Cardiac muscle cell (in vitro differentiated cells and primary cell): ENCODE measurements at places on chromosomes 6 and 20.

DNA sequence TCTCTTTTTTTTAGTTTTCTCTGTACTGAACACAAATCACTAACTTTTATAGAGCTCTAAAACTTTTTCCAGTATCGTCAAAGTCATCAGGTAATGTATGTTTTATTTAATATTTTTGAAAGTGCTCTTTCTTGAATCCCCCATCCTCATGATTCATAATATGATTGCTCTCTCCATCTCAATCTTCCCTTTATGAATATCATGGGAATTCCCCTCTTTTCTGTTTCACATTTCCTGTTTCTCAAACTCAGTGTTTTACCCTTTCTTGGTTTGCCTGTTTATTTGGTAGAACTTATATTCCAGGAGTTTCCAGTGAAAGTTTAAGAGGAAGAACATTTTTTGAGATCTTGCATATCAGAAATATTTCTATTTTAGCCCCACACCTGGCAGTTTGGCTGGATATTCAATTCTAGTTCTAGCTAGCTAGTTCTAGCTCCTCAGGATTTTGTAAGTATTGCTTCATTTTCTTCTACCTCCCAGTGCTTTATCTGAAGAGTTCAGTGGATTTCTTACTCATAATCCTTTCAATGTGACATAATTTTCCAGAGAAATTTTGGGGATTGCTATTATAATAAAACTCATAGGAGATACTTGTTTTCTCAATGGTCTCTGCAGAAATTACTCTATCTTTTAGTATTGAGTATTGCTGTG, 6.1 kb upstream of the C6orf58 start:
- H3K4me1 ChIP-seq: no peaks in the 10 kb centered on the region
- no peak for DNase-seq

GRCh38 chr6:64812138-64812537, 894.9 kb downstream of the EYS start:
- no peak overlapping the region for H3K4me3 ChIP-seq
- no peak overlapping the region for H3K27ac ChIP-seq
- H3K27me3 ChIP-seq: no peaks in the 10 kb centered on the region
- no peak for DNase-seq
- no peaks in the 10 kb centered on the region for H3K4me1 ChIP-seq

- no peak overlapping the region for H3K4me3 ChIP-seq
- no peaks in the 10 kb centered on the region for H3K27me3 ChIP-seq
- no peaks in the 10 kb centered on the region for H3K4me1 ChIP-seq
- H3K27ac ChIP-seq: no peak overlapping the region
- H3K36me3 ChIP-seq: no peaks in the 10 kb centered on the region
Measured at GRCh38 chr6:6580225-6580856, 8.2 kb upstream of the LY86 start.

GRCh38 chr6:170288852-170289179, 2.1 kb downstream of the DLL1 start:
- H3K27me3 ChIP-seq: peaks cover 73% of the 10 kb centered on the region
- no peak for DNase-seq
- H3K4me3 ChIP-seq: peak overlapping the region; percentile 43
- no peaks in the 10 kb centered on the region for H3K36me3 ChIP-seq
- peaks cover 13% of the 10 kb centered on the region for H3K4me1 ChIP-seq

DNA sequence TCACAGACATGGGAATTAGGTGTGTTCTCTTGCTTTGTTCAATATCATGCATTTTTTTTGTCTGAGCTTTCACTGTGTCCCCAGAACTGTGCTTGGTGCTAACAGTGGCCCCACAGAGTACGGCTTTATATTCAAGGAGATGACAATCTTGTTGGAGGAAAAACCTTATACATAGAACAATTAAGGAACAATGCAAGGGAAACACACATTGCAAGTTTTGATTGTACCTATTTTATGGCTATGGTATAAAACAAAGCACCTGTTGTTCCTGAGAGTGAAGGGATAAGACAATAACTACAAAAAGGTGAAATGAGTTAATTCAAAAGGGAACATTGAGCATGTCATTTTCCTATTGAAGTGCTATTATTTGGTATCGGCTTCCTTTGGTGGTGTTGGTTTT, 143.9 kb upstream of the ESR1 start:
- H3K4me3 ChIP-seq: no peak overlapping the region
- no peaks in the 10 kb centered on the region for H3K27me3 ChIP-seq
- H3K4me1 ChIP-seq: no peaks in the 10 kb centered on the region
- no peak for DNase-seq

- peaks cover 10% of the 10 kb centered on the region for H3K4me1 ChIP-seq
- no peaks in the 10 kb centered on the region for H3K36me3 ChIP-seq
- no peak overlapping the region for H3K4me3 ChIP-seq
- no peak overlapping the region for H3K27ac ChIP-seq
- no peaks in the 10 kb centered on the region for H3K27me3 ChIP-seq
Measured at GRCh38 chr6:22670605-22671004, 101.2 kb downstream of the HDGFL1 start.

GRCh38 chr6:33682341-33682740, 29.2 kb downstream of the UQCC2 start:
- H3K4me1 ChIP-seq: no peaks in the 10 kb centered on the region
- H3K27me3 ChIP-seq: no peaks in the 10 kb centered on the region
- H3K4me3 ChIP-seq: no peak overlapping the region

DNA sequence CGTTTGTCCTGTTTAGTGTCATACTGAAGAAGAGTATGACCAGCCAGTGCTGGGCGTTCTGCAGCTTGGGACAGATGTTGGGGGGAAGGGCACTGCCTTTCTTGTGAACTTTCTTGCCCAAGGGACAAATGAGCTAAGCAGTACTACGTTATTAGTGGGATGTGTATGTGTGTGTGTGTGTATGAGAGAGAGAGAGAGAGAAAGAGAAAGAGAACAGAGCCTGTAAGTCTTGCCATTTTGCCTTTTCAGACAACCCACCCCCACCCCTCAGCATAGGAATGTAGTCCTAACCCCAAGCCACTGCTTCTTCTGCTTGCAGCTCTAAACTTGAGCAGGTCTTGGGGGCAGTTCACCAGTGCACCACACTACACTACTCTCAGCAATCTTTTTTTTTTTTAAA, 45.5 kb downstream of the E2F3 start:
- peak overlapping the region; percentile 64 for H3K27ac ChIP-seq
- H3K4me3 ChIP-seq: no peak overlapping the region
- H3K27me3 ChIP-seq: no peaks in the 10 kb centered on the region
- H3K36me3 ChIP-seq: no peaks in the 10 kb centered on the region
- peaks cover 26% of the 10 kb centered on the region for H3K4me1 ChIP-seq

DNA sequence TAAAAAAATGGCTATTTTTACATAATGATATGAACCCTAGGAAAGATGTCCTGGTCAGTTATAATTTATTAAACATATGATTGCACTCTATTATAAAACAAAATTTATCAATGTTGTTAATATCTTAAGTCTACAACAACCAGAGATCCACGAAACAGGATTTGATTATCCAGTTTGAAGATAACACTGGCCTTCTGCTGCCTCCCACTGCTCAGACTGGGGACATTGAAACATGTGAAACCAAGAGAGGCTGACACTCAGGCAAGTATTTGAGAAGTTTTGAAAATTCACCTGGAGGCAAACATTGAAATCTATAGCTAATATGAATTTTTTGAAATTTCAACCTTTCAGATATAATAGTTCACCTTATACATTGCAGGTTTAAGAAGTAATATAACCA, 219.3 kb upstream of the HSF2 start:
- no peak overlapping the region for H3K4me3 ChIP-seq
- H3K27me3 ChIP-seq: no peaks in the 10 kb centered on the region
- no peaks in the 10 kb centered on the region for H3K4me1 ChIP-seq
- no peaks in the 10 kb centered on the region for H3K36me3 ChIP-seq

DNA sequence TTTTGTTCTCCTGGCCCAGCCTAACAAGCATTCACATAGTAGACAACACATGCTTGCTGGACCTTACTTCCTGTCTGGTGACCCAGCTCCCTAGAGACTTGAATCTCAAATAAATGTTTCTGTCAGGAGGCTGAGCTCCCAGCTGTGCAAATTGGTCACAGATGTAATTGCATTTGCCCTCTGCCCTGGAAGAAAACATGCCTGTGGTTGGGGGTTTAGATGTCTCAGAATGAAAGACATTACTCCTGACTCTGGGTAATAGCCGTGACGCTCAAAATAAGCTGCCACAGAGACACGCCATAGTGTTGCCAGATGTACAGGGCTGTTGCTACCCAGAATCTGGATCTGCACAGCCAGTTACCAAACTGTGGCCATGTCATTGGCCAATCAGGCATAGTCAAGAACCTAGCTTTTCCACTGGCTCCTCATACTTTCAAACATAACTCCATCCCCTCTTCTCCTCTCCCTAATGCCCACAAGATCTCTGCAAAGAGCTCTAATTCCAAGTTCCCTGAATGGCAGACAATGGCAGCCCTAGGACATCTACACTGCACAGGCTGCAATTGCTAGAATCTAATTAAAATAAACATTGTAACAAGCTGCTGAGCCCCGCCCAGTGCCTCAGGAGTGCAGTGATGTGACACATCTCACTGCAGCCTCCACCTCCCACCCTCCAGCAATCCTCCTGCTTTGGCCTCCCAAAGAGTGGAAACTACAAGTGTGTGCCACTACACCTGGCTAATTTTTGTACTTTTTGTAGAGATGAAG, 32.8 kb upstream of the GMPR start:
- no peaks in the 10 kb centered on the region for H3K36me3 ChIP-seq
- no peak overlapping the region for H3K27ac ChIP-seq
- no peaks in the 10 kb centered on the region for H3K27me3 ChIP-seq
- no peak overlapping the region for H3K4me3 ChIP-seq

GRCh38 chr6:168865-169455, 123.3 kb upstream of the DUSP22 start:
- H3K4me3 ChIP-seq: no peak overlapping the region
- H3K27me3 ChIP-seq: no peaks in the 10 kb centered on the region
- H3K4me1 ChIP-seq: no peaks in the 10 kb centered on the region

- H3K27me3 ChIP-seq: no peaks in the 10 kb centered on the region
- DNase-seq: no peak
Measured at GRCh38 chr6:1749041-1749440, 139.3 kb downstream of the FOXC1 start.

DNA sequence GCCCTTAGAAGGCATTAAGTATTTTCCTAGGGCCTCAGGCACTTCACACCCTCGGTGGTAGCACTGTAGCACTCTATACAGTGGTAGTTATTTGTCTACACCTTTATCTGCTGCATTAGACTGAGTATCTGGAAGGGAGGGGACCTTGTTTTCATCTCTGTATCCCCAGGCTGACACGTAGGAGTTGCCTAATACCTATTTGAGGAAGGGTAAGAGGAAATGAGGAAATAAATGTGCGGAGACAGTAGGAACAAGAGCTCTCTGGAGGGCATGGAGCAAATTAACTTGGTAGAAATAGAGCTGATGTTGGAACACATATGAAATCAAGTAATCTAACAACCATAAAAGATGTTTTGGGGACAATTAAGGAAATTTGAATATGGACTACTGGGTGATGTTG, 3.9 kb downstream of the CNPY3 start:
- peaks cover 7% of the 10 kb centered on the region for H3K4me1 ChIP-seq
- no peak overlapping the region for H3K27ac ChIP-seq
- H3K36me3 ChIP-seq: peaks cover 26% of the 10 kb centered on the region
- no peaks in the 10 kb centered on the region for H3K27me3 ChIP-seq
